ENCODE measurements at places on chromosomes 4 and X.

DNA sequence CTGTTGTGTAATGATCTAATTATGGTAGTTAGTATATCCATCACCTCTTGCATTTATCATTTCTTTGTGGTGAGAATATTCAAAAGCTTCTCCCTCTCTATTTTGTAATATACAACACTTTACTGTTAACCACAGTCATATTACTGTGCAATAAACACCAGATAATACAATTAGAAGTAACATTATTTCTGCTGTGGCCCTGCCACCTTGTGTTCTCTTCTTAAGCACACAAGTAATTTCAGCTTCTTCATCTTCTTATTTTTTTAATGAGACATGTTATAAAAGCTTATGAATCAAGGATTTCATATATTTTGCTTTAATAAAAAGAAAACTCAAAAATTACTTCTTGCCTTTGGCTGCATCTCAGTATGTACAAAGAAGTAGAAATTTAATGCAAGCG is 675.2 kb upstream of the INTU start:
- DNase-seq: no peak

DNA sequence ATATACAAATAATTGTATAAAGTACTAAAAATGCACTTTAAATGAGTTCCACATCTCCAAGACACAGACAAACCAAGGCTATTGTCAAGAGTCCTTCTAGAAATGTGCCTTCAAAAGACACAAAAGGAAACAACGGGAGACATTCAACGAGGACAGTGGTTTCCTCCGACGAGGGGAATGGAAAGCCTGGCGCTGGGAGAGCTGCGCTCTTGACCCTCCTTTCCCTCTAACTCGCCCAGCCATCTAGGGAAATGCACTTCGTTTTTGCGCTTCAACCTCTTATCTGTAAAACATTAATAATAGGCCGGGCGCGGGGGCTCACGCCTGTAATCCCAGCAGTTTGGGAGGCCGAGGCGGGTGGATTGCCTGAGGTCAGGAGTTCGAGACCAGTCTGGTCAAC is 37.0 kb downstream of the ZFP42 start:
- no peak for DNase-seq

- DNase-seq: peak; percentile 3
Measured at GRCh38 chrX:45824471-45824870, 623.8 kb upstream of the DIPK2B start.

GRCh38 chr4:8725071-8725841 is 132.7 kb downstream of the CPZ start:
- no peak for DNase-seq

DNA sequence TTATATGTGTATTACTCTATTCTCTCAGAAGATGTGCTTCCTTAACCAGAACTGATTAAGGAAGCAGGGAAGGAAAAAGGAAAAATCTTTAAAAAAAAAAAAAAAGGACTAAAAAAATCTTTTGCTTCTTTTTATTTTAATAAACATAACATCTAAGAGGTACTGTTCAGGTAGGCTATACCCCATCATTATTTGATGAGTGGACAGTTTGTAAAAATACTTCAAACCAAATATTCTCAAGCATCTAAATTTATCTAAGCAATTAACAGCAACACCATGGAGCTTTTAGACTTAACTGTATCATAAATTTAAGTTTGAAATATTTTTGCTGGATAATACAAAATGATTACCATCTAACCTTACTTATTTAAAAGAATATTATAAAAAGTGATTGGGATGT is 168.9 kb downstream of the MAB21L2 start:
- DNase-seq: no peak

- DNase-seq: no peak
Measured at GRCh38 chr4:142316025-142316424, 530.1 kb downstream of the INPP4B start.

DNA sequence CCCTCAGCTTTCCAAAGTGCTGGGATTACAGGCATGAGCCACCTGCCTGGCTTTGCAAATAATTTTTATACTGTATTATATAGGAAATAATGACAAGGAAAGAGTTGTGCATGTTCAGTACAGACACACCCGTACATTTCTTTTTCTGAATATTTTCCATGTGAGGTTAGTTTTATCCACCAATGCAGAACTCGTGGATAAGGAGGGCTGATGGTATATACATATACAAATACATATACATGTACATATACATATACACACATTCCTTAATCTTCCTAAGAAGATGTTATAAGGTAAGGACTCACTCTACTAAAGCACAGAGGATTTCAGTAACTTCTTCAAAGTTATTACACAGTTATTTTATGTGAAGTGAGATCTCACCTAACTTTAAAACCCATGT is 925.8 kb downstream of the C4orf33 start:
- DNase-seq: no peak

DNA sequence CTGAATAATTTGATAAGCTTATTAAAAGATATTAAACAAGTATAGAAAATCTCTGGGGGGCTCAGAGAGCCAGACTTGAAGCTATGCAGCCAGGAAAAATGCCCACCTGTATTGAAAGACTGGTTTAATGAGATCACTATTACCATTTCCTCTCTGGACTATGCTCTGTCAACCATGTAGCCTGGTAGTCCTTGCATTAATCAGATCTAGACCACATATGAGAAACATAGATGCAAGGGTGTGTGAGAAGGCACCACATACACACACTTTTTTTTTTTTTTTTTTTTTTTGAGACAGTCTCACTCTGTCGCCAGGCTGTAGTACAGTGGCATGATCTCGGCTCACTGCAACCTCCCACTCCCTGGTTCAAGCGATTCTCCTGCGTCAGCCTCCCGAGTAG is 75.9 kb upstream of the ATP8A1 start:
- no peak for DNase-seq

DNA sequence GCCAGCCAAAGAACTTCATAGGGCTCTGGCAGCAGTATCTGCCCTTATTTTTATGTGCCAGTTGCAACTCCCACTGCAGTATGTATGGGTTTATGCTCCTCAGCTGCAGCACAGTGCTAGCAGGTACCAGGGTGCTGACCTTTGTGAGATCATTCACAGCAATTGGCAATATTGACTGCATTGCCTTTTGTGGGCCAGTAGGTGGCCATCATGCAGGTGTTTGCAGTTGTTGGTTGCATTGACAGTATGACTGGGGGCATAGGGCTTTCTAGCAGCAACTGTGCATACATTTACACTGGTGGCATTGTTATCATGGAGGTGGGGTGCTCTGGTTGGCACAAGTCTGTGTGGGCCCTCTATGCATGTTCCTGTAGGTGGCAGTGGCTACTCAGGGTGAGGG is 42.5 kb downstream of the FAAH2 start:
- no peak for DNase-seq

DNA sequence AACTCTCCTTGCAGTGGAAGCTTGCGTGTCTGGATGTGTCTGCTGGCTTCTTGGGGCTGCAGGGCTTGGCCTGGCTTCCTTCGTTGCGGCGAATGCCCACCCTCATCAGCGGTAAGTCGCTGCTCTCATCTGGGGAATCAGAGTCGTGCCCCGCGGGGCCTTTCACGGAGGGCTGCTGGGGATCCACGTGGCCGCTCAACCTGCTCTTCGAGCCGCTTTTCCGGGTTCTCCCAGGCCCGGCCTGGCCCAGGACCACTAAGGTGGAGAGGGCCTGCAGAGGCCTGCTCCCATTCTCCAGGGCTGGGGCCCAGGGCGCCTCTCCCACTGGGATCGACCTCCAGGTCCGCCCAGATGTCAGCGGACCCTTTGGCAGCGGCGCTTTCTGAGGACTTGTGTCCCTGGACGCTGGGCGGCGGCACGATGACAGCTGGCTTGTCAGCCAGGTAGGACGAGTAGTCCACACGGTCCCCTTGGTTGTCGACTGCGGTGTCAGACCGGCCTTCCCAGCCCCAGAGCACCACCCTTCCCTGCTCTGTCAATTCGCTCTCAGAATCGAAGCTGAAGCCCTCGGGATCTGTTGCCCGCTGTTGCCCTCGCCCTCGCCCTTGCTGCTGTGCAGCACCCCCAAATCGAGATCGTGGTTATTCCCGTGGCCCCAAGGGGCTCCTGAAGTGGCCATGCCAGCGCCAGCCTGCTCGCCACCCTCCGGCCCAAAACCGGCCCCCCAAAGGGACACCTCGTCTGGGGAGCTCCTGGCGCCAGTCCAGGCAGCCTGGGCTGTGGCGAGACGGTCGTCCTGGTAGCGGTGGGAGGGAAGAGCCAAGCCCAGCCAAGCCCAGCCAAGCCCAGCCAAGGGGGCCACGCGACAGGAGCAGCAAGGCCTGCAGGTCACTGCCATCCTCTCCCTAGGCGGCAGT is 37.8 kb upstream of the NHSL2 start:
- DNase-seq: no peak

DNA sequence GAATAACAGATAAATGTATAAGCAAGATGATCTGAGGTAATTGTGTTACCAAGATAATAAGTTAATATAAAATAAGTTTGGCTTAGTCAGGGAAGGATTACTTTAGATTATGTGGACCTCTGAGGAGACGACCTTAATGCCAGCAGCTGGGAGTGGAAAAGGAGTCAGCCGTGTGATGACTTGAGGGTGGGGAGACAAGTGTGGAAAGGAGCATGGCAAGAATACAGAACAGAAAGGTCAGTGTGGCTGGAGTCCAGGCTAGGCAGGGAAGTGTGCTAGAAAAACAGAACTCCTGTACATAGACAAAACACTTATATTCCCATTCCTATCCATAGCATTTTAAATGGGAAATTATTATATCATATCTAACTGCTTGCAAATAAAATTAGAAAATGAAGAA is 138.8 kb downstream of the PDLIM5 start:
- DNase-seq: no peak

- DNase-seq: no peak
Measured at GRCh38 chr4:120509222-120509621, 413.3 kb downstream of the PRDM5 start.

GRCh38 chr4:171186700-171187099 is 626.5 kb upstream of the GALNTL6 start:
- no peak for DNase-seq

- no peak for DNase-seq
Measured at GRCh38 chrX:106300239-106300638, 132.1 kb downstream of the PWWP3B start.

- DNase-seq: no peak
Measured at GRCh38 chr4:136927172-136927571, 605.1 kb downstream of the PCDH18 start.

- DNase-seq: no peak
Measured at GRCh38 chr4:101232074-101232776, 115.1 kb downstream of the PPP3CA start.

DNA sequence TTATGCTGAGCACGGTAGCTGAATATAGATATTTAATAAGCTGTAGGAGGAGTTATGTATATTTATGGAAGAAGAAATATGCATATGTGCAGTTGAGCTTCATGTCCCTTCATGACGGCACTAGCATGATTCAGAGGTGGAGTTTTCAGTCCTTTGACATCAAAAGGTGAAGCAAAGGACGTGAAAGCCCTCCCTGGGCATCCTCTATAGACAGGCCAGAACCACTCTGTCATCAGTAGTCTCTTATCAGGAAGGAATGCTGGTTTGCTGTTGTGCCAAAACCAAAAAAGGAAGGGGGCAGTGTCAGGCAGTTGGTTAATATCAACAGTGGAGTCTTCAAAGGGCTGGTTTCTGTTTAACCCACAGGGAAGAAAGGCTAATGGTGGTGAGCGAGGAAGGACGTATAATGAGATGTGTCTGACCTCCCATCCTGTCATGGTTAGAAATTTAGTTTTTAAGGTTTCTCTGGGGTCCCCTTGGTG is 23.5 kb upstream of the IL2 start:
- DNase-seq: no peak

DNA sequence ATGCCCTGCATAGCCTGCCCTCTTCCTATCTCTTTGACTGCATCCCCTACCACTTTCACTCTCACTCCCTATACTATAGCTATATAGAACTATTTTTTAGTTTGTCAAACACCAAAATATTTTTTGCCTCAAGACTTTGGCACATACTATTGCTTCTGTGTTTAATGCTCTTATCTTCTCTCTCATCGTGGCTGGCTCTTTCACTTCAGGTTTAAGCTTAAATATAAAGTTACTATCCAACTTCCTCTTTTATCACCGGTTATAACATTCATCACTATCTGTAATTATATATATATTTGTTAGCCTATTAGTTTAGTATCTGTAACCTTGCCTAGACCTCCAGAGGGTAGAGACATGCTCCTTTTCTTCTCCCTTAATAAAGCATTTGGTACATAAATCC is 11.5 kb upstream of the HMGB2 start:
- DNase-seq: no peak

DNA sequence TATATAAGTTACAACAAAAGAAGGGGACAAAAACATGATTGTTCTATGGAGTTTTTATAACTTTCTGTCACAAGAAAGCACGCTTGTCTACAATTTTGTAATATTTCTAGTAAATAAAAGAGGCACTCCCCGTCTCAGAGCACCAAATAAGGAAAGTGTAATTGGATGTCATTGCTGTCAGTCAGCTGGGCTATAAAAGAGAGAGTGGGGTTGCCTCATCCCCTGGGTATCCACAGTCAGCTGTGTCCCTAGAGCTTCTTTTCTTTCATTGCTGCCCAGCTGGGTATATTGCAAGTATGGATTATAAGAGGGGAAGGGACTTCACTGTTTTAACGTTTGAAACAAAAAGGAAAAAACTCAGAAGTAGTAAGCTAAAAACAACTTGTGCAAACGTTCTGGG is 61.3 kb downstream of the NPNT start:
- no peak for DNase-seq

GRCh38 chr4:139786494-139787354 is 121.1 kb downstream of the MGST2 start:
- no peak for DNase-seq

DNA sequence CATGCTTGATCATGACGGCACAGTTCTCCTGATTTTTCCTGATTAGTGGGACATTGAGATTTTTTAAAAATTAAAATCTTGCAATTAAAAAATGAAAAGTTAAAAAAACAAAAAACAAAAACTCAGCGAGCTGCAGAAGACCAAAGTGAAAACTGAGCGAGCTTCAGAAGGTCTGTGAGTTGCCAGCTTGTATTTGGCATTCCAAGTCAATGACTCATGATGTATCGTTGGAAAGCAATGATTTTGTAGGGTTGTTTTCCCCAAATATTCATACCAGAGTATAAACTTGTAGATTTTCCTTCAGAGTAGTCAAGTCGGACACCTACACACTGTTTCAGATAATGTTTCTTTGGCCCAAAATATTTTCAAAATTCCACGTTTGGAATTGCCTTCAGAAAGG is 76.9 kb downstream of the LRRC66 start:
- DNase-seq: no peak

DNA sequence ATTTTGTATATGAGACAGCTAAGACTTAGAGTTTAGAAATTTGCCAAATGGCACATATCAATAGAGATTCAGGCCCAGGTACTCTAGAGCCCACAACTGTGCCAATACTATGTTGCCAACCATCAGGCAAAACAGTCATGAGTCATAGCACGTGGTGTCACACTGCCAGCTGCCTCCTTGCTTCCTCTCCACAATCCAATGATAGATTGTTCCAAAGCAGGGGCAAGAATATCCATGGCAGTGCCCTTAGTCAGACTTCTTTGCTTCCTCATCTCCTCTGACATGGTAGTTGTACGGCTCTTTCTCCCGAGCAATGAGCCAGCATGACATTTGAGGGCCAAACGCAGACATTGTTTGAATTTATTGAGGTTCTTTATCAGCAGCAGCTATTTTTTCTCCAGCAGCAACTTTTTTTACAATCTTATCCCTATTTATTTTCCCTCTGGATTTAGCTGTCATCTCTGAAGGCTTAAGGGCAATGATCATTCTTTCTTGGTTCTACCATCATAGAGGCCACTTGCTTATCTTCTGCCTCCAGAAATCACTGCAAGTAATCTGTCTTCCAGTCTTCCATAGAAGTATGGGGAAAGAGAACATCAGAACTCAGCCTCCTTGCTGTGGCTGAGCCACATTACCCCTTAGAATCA is 169.7 kb downstream of the COL4A6 start:
- DNase-seq: no peak

GRCh38 chr4:87092389-87093141 is 127.9 kb downstream of the KLHL8 start:
- DNase-seq: peak; percentile 3

All from NCI-H1694 (cell line).